ENCODE measurements at places on chromosomes 4 and X.

- DNase-seq: no peak
These were observed 189.2 kb downstream of the PPP3CA start for GRCh38 chr4:101158134-101158482.

DNA sequence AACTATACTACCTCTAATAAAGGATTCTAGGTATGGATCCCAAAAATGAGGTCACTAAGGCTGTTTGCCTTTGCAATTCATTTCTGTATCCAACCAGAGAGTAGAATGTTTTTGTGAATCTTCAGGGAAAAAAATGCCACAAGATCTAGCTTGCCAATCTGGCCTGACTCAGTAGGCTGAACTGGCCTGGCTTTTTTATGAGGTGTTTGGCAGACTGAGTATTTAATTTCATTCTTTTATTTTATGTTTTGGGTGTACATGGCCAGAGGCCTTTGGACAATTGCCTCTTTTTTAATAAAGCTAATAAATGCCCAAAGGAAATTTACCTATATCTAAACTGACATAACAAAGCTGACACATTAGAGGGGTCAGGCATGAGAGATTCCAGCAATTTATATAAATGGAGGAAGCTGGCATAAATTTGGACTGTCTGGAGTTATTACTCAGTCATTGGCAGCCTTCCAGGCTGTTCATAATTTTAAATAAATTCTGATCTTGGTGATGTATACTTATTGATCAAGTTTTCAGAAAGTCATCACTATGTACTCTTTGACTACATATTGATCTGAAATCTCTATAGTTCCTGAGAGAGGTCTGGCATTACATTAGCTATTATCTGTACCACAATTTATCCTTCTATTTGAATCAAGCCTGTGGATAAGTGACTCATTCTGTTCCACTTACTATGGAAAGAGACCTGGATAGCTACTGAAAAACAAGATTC, 376.4 kb upstream of the NOCT start:
- peak; percentile 27 for DNase-seq

DNA sequence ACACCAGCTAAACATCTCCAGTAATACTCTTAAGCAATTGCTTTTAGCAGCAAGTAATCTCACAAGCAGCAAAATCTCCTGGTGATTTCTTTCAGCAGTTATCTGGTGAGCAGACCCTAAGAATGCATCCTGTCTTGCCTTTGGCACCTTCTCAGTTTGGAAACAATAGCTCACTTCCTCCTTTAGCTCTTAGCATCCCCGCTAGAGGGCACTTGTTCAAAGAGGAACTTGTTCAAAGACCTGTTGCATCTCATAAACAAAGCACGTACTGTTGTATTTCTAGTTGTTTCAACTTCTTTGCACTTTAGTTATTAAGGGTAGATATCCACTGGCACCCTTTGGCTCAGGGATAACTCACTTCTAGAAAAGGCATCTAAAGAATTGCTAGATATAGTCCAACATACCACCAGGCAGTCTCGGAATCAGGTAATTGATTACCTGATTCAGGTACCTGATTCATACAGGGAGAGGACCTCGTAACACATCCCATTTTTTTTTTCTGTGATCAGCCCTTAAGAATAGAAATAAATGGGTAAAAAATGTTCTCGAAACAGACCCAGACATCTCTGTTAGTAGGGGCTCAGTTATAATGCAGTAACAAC, 81.9 kb upstream of the QRFPR start:
- DNase-seq: peak; percentile 76

DNA sequence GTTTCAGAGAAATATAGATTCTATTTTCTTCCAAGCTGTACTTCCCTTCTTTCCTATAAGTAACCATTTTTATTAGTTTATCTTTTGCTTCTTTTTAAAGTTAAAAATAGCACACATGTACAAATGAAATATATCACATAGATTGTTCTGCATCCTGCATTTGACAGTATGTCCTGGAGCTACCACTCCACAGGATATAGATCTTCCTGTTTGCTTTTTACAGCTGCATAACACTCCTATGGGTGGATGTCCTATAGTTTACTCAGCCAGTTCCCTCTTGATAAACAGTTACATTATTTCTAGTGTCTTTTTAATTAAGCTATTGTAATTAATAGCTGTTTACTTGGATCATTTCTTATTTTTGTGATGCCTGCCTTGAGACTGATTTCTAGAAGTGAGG, 301.6 kb upstream of the DDX53 start:
- no peak for DNase-seq
